ENCODE measurements at places on chromosomes 5 and 9. TPM values are rescaled to one million over a fixed set of nuclear protein-coding genes. Genes with fewer than 3 reads are reported as not detected.

The GKAP1 gene
- 6.9 TPM for polyA plus RNA-seq

The CDH9 gene
- polyA plus RNA-seq: 1.7 TPM

The KCNV2 gene
- polyA plus RNA-seq: not detected

The DCTN4 gene
- 135 TPM for polyA plus RNA-seq

The SLC34A1 gene
- polyA plus RNA-seq: not detected

The BTNL8 gene
- not detected for polyA plus RNA-seq

The CA9 gene
- polyA plus RNA-seq: not detected

The MLLT3 gene
- 68.9 TPM for polyA plus RNA-seq

The ARL14EPL gene
- 0.24 TPM for polyA plus RNA-seq

The CDX1 gene
- polyA plus RNA-seq: not detected

The PCDHGA2 gene
- 0.26 TPM for polyA plus RNA-seq

The ARSB gene
- polyA plus RNA-seq: 8.7 TPM

The CD180 gene
- not detected for polyA plus RNA-seq

The CD14 gene
- polyA plus RNA-seq: 1.5 TPM

The FAM78A gene
- polyA plus RNA-seq: 0.47 TPM

The ROR2 gene
- 0.74 TPM for polyA plus RNA-seq

The DOCK8 gene
- not detected for polyA plus RNA-seq

The ANKRD18A gene
- not detected for polyA plus RNA-seq

The TMEM252 gene
- polyA plus RNA-seq: not detected

The FGFR4 gene
- polyA plus RNA-seq: 10.3 TPM

The HMCN2 gene
- polyA plus RNA-seq: 0.18 TPM

The CCDC192 gene
- not detected for polyA plus RNA-seq

The LCN1 gene
- not detected for polyA plus RNA-seq

The APBA1 gene
- 10.9 TPM for polyA plus RNA-seq

The DPYSL3 gene
- polyA plus RNA-seq: 736 TPM

The ADAMTS13 gene
- 13.5 TPM for polyA plus RNA-seq

The PCDHB3 gene
- polyA plus RNA-seq: 4.9 TPM

The TPRN gene
- polyA plus RNA-seq: 8.1 TPM

The AFAP1L1 gene
- not detected for polyA plus RNA-seq

The SLC25A48 gene
- 1.0 TPM for polyA plus RNA-seq
